ENCODE measurements at places on chromosomes 4 and X.
A peak's percentile ranks its signal among the peaks of the same experiment; 100 is the strongest.

- peak; percentile 63 for DNase-seq
Observed at GRCh38 chrX:9905288-9905687, 61.9 kb upstream of the CLDN34 start.

- no peak for DNase-seq
Observed at GRCh38 chr4:53307819-53308780, 57.8 kb downstream of the SCFD2 start.

DNA sequence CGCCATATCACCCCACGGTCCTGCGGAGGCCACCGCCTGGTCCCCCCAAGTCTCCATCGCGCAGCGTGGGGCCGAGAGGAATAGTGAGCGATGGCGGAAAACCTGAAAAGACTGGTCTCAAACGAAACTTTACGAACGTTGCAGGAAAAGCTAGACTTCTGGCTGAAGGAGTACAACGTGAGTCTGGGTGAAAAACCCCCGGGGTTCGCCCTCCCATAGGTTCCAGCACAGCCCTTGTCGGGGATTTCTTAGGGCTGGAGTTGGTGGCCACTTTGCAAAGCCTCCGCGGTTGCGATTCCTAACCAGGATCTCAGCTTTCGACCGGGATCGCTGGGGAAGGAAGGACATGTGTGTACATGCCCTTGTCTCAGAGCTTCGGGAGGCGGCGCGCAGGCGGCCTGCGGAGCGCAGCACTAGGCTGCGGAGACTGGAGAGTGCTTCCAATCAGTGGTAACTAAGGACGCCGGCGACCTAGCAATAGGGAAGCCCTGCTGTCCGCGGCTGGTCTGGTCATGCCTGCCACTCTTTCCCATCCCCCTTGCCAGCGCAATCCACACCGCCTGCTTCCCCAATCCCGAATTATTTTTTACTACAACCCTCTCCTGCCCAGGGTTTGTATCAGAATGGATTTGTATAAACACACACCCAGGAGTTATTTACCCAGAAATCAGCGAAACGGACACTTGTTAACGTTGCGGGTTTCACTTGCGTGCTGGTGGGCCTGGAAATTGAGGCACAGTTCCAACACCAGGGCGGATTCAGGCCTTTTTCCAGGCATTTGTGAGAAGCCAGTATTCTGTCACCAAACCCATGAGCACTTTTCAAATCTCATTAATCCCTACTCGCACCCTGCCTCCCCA is 741 bp downstream of the SPATA18 start:
- DNase-seq, result peak; percentile 88

DNA sequence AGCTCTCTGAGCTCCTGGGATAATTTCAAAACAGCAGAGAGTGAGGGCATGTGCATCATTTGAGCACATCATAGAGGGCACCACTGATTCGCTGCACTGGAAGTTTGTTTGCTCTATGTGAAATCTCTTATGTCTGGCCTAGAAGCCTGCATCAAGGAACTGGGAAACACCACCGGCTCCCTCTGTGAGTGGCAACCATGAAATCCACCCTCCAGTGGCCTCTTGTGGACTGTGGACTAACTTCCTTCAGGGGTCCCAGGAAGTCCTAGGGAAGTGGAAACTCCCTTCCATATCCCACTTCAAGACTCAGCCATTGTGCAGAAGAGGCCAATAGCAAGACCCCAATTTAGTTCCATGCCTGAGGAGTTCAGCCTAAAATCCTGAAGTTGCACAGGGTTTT is 48.0 kb upstream of the IGFBP7 start:
- DNase-seq, result peak; percentile 31

- DNase-seq, result no peak
Observed at GRCh38 chr4:2457481-2458295, 11.2 kb upstream of the RNF4 start.

DNA sequence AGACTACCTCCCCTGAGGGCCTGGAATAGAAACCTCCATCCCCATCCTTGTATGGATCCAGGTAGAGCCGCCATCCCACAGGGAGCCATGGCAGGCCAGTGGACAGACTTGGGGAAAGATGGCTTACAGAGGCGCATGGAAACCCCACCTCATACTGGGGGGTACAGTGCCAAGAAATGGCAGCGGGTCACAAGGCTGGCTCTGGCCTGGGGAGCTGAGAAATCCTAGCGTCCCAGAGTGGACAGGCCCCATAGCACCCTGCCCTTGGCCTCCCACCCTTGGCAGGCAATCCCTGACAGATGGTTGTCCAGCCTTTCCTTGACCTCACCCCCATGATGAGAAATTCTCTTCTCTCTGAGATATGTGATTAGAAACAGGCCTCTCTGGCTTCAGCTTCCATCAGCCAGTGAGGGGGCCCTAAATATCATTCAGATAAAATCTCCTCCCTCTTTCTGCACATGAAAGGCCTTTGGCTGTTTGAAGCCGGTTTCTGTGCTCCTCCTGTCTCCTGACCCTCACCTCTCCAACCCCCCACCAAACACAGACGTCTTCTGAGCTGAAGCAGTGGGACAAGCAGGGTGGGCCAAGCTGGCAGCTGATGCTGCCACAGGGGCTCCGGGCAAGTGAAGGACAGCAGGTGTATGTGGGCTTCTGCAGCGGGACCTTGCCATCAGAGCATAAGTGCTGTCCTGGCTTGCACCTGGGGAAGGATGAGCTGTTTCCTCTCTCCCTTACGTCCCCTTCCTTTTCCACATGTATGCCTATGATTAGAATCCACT is 204.4 kb upstream of the MAMLD1 start:
- DNase-seq, result no peak

DNA sequence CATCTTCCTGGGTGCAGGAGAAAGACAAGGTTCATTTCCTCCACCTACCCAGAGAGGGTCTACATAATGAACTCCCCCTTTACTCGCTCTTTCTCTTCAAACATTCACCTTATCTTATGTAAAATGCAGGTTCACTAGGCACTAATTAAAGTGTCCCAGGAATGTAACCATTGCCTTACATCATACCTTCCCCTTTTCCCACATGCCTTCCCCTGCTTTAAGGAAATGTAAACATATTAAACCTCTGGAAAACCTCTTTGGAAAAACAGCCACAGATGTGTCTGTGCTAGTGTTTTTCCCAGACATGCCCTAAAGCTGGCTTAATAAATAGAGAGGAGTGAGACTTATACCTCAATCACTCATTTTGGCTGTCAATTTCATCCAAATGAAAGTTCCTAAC is 15.8 kb downstream of the TBC1D9 start:
- DNase-seq, result no peak

GRCh38 chr4:187176261-187176910 is 452.7 kb upstream of the FAT1 start:
- no peak for DNase-seq

All from cardiac fibroblast (primary cell).